Activated CD4-positive, alpha-beta memory T cell treated with anti-CD3 and anti-CD28 coated beads for 36 hours (primary cell): ENCODE measurements at places on chromosomes 13 and 19. TPM values are rescaled to one million over a fixed set of nuclear protein-coding genes. Genes with fewer than 3 reads are reported as not detected.

Gene OSCAR
- 0.29 TPM for total RNA-seq

Gene MYO1F
- total RNA-seq, result 50.1 TPM

GRCh38 chr19:19096641-19097627 lies 33.1 kb downstream of the SLC25A42 start:
- no peaks in the 10 kb centered on the region for H3K27me3 ChIP-seq
- DNase-seq, result no peak
- H3K27ac ChIP-seq, result no peak overlapping the region
- H3K4me3 ChIP-seq, result no peak overlapping the region

DNA sequence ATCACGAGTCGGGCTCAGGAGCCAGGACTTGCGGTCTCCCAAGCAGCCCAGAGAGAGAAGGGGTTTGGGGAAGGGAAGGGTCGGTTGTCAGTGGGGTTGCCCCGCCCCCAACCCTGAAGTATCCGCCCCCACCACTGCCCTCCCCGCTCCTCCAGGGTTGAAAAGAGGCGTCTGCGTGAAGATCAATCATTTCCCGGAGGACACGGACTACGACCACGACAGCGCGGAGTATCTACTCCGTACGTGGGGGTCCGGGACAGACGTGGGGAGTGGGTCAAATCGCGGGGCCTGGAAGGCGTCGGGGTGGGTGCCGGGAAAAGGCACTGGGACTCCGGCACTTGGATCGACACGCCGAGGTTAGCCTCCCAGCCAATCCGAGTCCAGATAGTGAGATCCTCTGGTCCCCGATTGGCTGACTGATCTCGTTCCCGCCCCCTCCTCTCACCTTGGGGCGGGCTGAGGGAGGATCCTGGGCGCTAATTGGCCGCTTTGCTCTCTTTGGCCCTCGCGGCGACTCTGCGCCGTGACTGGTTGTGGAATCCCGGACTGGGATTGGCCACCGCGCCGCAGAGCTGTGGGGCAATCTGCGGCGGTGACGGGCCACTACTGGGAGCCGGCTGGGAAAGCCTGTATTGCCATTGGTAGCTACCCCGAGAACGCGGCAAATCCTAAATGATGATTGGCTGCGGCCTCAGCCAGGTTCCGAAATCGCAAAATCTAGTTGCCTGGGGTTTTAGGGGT lies 13.3 kb upstream of the CACNG6 start:
- no peak overlapping the region for H3K27ac ChIP-seq
- peaks cover 45% of the 10 kb centered on the region for H3K27me3 ChIP-seq
- H3K4me1 ChIP-seq, result peaks cover 23% of the 10 kb centered on the region

GRCh38 chr13:89828506-89828905 lies 1519.0 kb upstream of the MIR17HG start:
- no peak for DNase-seq
- no peaks in the 10 kb centered on the region for H3K27me3 ChIP-seq
- no peaks in the 10 kb centered on the region for H3K4me1 ChIP-seq
- H3K27ac ChIP-seq, result no peak overlapping the region
- H3K4me3 ChIP-seq, result no peak overlapping the region

DNA sequence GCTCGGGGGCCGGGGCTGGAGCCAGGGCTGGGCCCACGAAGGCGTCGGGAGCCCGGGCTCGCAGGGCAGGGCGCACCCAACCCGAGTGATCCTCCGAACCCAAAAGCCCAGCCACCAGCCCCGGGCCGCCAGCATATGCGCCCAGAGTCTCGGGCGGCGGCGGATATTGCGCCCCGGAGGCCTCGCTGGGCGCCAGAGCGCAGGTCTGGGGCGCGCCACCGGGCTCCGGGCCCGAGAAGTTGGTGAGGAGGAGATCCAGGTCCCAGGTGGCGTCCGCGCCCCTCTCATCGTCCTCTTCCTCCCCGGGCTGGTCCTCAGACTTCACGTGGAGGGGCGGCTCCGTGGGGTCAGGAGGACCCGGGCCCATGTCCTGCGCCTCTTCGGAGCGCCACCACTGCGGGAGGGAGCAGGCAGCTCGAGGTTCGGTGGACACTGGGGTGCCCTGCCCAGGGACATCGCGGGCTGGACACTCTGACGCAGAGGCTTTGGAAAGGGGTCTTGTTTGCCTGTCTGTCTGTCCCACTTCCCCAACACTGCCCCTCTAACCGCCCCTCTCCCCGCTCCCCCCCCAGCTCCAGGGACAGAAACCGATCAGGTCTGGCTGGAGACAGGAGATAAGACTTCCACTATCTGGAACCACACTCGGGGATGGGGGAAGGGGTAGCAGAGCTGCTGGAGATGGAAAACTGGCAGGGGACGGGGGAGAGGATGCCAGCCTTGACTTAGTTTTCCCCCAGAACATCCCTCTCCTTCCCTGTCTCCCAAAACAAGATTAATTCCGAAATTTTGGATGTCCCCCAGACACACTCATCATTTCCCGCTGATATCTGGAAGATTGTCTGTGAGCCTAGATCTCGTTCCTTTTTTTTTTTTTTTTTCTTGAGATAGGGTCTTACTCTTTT lies 1.0 kb downstream of the KLF1 start:
- H3K27me3 ChIP-seq, result no peaks in the 10 kb centered on the region
- peaks cover 2% of the 10 kb centered on the region for H3K36me3 ChIP-seq
- DNase-seq, result no peak
- H3K27ac ChIP-seq, result peak overlapping the region; percentile 15

GRCh38 chr13:59459972-59460371 lies 703.8 kb downstream of the DIAPH3 start:
- H3K36me3 ChIP-seq, result no peaks in the 10 kb centered on the region
- H3K27ac ChIP-seq, result no peak overlapping the region
- no peaks in the 10 kb centered on the region for H3K4me1 ChIP-seq
- DNase-seq, result no peak

GRCh38 chr13:98824376-98825160 lies 72.1 kb upstream of the SLC15A1 start:
- H3K4me1 ChIP-seq, result peaks cover 4% of the 10 kb centered on the region
- no peaks in the 10 kb centered on the region for H3K27me3 ChIP-seq
- peaks cover 56% of the 10 kb centered on the region for H3K36me3 ChIP-seq
- no peak overlapping the region for H3K4me3 ChIP-seq
- H3K27ac ChIP-seq, result no peak overlapping the region
- DNase-seq, result no peak

- no peak overlapping the region for H3K27ac ChIP-seq
- no peaks in the 10 kb centered on the region for H3K27me3 ChIP-seq
- peaks cover 26% of the 10 kb centered on the region for H3K36me3 ChIP-seq
- DNase-seq, result no peak
- H3K4me3 ChIP-seq, result no peak overlapping the region
Observed at GRCh38 chr19:40588110-40588854, 11.6 kb downstream of the SHKBP1 start.

- H3K4me3 ChIP-seq, result no peak overlapping the region
- peaks cover 4% of the 10 kb centered on the region for H3K27me3 ChIP-seq
- no peaks in the 10 kb centered on the region for H3K36me3 ChIP-seq
- no peaks in the 10 kb centered on the region for H3K4me1 ChIP-seq
- no peak overlapping the region for H3K27ac ChIP-seq
- no peak for DNase-seq
Observed at GRCh38 chr13:52786766-52787165, 47.1 kb upstream of the CNMD start.

- H3K27ac ChIP-seq, result no peak overlapping the region
- peaks cover 6% of the 10 kb centered on the region for H3K36me3 ChIP-seq
- no peak overlapping the region for H3K4me3 ChIP-seq
- peaks cover 12% of the 10 kb centered on the region for H3K4me1 ChIP-seq
Observed at GRCh38 chr13:113865427-113865826, 1.6 kb upstream of the GAS6 start.

DNA sequence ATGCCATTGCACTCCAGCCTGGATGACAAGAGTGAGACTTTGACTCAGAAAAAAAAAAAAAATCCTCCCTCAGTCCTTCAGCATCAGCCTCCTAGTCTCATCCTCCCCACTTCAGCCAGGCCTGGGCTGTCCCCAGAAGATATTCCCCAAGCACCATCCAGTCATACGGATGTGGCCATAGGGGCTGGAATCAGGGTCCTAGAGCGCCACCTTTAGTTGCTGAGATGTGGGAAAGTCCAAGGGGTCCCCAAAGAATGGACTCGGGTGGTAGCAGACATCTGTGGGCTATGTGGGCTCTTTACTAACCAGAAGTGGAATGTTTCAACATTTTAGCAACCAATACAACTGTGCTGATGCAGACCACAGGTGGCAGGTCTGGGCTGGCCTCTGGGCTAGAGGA lies 3.1 kb upstream of the TYROBP start:
- DNase-seq, result no peak
- H3K36me3 ChIP-seq, result no peaks in the 10 kb centered on the region
- peak overlapping the region; percentile 28 for H3K27ac ChIP-seq
- no peak overlapping the region for H3K4me3 ChIP-seq
